Esophagus squamous epithelium (tissue), 5 donors: ENCODE measurements at places on chromosomes 6 and 20.

DNA sequence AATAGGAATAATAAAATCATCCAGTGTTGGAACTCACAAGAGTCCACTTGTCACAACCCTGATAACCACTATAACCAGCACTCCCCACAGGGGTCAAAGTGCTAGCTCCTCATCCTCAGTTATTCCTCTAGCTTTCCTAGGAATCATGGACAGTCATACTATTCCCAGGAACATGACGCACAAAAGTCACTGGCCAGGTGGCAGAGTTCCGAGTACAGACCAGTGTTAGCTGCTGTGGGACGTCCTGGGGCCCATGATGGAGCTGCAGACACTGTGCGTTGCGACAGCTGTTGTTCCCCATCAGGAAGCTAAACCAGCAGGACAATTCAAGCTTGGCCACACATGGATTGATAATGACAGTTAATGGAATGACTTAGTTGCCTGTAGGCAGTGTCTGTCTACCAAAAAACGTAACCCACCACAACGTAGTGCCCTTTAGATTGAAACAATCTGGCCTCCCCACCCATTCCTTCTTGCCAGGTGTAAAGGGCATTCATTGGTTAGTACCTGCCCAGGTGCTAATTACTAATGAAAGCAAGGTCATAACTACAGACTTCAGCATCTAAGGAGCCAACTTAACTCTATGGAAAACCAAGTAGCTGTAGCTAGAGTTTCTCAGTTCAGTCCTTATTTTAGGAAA, 17.4 kb downstream of the EZR start:
- no peak for DNase-seq

DNA sequence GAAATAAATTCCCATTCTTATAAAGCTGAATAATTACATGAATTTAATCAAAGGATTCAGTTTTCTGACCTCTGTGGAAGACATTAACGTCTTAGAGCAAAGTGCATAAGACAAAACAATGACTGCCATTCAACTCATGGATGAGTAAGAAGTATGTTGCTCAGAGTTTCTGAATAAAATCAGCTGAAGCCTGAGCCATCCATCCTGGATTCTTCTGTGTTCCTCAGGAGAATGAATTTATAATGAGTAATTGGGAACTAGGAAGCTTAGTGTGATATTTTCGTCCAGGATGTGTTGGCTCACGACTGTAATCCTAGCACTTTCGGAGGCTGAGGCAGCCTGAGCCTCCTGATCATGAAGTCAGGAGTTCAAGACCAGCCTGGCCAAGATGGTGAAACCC, 62.8 kb downstream of the PERP start:
- DNase-seq: no peak

GRCh38 chr6:142009647-142010046, 123.1 kb upstream of the GJE1 start:
- DNase-seq: no peak

- no peak for DNase-seq
Observed at GRCh38 chr6:164086076-164086887, 671.8 kb downstream of the QKI start.

GRCh38 chr6:115728171-115728570, 332.5 kb downstream of the FRK start:
- no peak for DNase-seq

DNA sequence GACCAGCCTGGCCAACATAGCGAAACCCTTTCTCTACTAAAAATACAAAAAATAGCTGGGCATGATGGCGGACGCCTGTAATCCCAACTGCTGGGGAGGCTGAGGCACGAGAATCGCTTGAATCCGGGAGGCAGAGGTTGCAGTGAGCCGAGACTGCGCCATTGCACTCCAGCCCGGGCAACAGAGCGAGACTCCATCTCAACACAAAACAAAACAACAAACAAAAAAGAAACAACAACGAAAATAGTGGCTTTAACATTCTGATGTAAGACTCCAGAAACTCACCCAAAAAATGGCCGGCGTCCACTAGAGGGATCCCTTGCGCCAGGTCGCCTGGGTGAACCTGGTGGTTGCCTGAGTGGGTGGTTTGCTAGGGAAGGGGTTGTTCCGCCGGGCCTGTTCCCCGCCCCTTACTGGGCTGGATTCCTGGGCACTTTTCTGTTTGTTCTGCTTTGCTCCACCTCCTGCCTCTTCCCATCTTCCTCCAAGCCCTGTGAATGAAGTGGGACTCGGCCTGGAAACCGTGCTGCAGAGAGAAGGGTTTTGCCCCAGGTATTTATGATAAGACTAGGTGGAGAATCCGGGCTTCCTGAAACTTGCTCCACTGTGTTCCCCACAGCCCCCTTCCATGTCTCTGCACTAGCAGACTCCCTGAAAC, 1.5 kb downstream of the PABPC1L start:
- DNase-seq: no peak

GRCh38 chr6:43821101-43821886, 51.3 kb downstream of the VEGFA start:
- no peak for DNase-seq

DNA sequence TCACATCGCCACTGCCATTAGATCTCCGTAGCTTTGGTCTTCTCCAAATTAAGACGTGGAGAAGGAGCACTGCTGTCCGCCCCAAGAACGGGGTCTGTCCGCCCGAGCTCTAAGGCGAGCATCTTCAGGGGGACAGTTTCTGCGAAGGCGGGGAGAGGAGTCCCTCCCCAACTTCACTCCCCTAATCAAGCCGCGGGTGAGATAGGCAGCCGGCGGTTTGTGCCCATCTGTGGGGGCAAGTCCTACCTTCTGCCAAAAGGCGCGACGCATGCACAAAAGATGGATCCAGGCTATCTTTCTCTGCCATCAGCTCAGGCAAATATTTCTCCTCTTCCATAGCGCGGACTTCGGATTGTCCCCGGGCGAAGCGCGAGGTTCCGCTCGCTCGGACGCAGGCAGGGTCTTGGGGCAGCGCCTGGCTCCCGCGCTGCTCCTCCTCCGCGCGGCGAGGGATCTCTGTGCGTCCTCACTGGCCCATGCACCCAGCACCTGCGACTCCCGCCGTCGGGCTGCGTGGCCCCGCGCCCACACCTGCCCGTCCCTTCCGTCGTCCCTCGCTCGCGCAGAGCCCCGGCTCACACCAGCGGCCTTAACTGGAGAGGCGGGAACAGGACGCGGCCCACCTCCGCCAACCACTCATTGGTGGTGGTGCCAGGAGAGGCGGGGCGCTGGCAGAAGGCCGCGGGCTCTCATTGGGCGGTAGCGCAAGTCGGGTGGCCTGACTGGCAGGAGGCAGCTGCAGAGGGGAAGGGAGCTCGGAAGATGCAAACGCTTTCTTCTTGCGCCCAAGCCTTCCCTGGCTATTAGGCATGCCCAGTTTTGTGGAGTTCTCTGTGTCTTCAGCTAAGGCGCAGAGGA, at the start of gene KHDRBS2:
Gene KHDRBS2, minus strand, starts transcription at position 614 of the 858 bp plus-strand sequence.
- DNase-seq: peak; percentile 59

- DNase-seq: no peak
Observed at GRCh38 chr6:80940571-80940970, 811.9 kb downstream of the TENT5A start.

- DNase-seq: no peak
Observed at GRCh38 chr20:24598346-24598745, 128.9 kb downstream of the SYNDIG1 start.

- DNase-seq: no peak
Observed at GRCh38 chr6:140204154-140204553, 829.7 kb upstream of the CITED2 start.

DNA sequence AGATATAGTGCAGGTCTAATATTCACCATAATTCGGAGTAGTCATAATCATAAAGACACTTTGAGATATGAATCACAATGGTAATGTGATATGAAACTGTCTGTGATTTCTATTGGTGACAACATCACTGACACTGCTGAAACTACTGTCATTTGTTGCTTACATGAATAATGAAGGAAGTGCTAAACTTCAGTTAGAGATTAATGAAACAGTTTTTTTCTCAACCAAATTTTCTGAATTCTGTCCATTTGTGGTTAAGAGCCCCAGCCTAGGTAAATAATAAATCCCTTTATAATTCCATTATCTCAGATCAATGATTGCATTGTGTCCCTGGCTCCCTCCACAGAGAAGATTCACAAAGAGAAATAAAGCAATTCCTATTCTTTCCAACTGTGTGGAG, 122.6 kb downstream of the HIVEP2 start:
- DNase-seq: no peak

- no peak for DNase-seq
Observed at GRCh38 chr6:156977527-156978291, 200.5 kb downstream of the ARID1B start.

GRCh38 chr6:48429610-48430009, 318.6 kb upstream of the PTCHD4 start:
- no peak for DNase-seq

GRCh38 chr6:164331026-164331425, 916.5 kb downstream of the QKI start:
- no peak for DNase-seq

DNA sequence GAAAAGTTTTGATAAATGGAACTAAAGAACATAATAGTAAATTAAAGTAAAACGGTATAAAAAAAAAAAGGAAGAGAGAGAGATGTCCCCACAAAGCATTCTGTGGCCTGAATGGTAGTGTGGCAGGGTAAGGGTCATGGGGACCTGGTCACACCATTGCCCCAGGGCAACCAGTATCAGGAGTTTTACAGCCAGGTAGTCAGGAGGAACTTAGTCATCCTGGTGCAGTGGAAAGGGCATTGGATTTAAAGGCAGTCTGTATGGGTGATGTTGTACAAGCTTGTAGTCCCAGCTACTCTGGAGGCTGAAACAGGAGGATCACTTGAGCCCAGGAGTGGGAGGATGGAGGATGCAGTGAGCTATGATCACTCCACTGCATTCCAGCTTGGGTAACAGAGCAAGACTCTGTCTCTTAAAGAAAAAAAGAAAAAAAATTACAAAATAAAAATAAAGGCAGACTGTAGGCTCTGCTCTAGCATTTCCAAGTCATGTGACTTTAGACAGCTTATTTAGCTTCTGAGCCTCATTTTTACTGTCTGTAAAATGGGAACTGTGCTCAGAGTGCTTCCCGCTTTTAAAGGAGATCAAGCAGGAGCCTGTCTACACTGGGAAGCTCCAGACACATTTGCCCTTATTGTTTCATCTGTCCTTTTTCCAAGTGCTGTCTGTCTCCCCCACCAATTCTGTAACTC, 112.8 kb upstream of the ARMC2 start:
- no peak for DNase-seq

GRCh38 chr6:11770546-11771466, 7.8 kb downstream of the ADTRP start:
- peak; percentile 45 for DNase-seq

DNA sequence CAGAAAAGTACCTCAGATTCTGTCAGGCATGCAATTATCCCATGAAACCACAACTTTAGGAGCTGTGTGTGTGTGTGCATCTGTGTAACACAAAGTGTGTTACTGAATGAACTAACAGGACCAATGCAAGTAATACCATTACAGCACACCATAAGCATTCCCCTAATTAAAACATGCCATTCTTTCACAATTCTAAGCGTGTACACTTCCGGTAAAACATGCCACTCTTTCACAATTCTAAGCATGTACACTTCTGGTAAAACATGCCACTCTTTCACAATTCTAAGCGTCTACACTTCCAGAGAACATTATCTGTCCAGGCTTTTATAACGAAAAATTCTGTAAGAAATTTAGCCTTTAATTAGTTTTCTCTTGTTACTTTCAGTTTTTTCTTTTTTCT, 238.2 kb downstream of the GMDS start:
- no peak for DNase-seq

DNA sequence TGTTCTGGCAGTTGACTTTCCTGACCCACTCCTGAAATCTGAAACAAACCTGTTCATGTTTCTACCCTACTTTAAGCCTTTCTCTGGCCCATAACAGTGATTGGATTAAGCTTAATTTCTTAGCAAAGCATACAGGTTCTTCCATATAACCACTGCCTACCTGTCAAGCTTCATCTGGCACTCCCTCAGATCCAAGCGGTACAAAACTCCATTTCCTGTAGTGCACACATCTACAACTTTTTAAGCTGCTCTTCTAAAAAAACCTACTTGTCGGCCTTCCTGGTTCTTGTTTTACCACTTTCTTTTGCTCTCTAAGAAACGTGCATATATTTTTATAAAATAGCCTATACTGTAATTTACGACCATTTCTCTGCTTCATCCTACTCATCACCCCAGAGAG, 916 bp upstream of the PPP1R11 start:
- no peak for DNase-seq

- DNase-seq: no peak
Observed at GRCh38 chr20:60034231-60035110, 76.2 kb downstream of the CDH26 start.

GRCh38 chr6:79571030-79571367, 33.8 kb upstream of the LCA5 start:
- no peak for DNase-seq

DNA sequence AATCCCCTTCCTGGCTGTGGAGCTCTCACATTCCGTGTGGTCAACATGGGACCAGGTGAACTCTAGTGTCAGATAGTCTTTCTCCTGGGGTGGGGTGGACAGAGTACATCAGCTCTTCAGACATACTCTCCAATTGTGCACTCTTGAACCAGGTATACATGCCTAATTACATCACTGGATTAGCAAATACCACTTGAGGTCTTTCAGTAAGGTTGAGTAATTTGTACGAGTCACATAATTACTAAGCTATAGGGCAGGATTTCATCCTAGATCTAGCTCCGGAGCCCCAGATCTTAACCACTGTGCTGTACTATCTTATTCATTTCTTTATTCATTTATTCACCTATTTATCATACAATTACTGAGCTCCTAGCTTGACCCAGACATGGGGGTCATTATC, 821.3 kb downstream of the TFAP2A start:
- DNase-seq: no peak
